ENCODE measurements at places on chromosomes 6 and 20. TPM values are rescaled to one million over a fixed set of nuclear protein-coding genes. Genes with fewer than 3 reads are reported as not detected.

Gene BNIP5
- total RNA-seq = not detected

Gene SIRPB2
- not detected for total RNA-seq

Gene CRISP2
- total RNA-seq = 0.29 TPM

Gene GLP1R
- total RNA-seq = not detected

Gene RAET1G
- 0.34 TPM for total RNA-seq

Gene ARHGAP18
- total RNA-seq = 20.9 TPM

Gene KCNQ2
- 0.45 TPM for total RNA-seq

Gene SFTA2
- not detected for total RNA-seq

Gene BIRC7
- 0.08 TPM for total RNA-seq

Gene USP49
- 1.8 TPM for total RNA-seq

Gene PLA2G7
- 2.5 TPM for total RNA-seq

Gene MEI4
- not detected for total RNA-seq

Gene ZSCAN31
- 2.1 TPM for total RNA-seq

Gene ARFGEF3
- total RNA-seq = 1.3 TPM

Gene ARFGEF2
- 26.3 TPM for total RNA-seq

Gene MPIG6B
- total RNA-seq = not detected

Data from A375 (cell line).